ENCODE measurements at places on chromosomes 1 and 21.
A peak's percentile ranks its signal among the peaks of the same experiment; 100 is the strongest.

GRCh38 chr1:61496501-61496900, 228.4 kb downstream of the TM2D1 start:
- no peaks in the 10 kb centered on the region for H3K27me3 ChIP-seq
- H3K27ac ChIP-seq, result no peak overlapping the region
- H3K36me3 ChIP-seq, result no peaks in the 10 kb centered on the region
- no peak overlapping the region for H3K4me3 ChIP-seq
- H3K4me1 ChIP-seq, result no peaks in the 10 kb centered on the region
- DNase-seq, result no peak

- peaks cover 10% of the 10 kb centered on the region for H3K4me1 ChIP-seq
- H3K36me3 ChIP-seq, result no peaks in the 10 kb centered on the region
- no peak overlapping the region for H3K27ac ChIP-seq
- DNase-seq, result no peak
These were observed 230.8 kb upstream of the CHRM3 start for GRCh38 chr1:239155466-239156091.

DNA sequence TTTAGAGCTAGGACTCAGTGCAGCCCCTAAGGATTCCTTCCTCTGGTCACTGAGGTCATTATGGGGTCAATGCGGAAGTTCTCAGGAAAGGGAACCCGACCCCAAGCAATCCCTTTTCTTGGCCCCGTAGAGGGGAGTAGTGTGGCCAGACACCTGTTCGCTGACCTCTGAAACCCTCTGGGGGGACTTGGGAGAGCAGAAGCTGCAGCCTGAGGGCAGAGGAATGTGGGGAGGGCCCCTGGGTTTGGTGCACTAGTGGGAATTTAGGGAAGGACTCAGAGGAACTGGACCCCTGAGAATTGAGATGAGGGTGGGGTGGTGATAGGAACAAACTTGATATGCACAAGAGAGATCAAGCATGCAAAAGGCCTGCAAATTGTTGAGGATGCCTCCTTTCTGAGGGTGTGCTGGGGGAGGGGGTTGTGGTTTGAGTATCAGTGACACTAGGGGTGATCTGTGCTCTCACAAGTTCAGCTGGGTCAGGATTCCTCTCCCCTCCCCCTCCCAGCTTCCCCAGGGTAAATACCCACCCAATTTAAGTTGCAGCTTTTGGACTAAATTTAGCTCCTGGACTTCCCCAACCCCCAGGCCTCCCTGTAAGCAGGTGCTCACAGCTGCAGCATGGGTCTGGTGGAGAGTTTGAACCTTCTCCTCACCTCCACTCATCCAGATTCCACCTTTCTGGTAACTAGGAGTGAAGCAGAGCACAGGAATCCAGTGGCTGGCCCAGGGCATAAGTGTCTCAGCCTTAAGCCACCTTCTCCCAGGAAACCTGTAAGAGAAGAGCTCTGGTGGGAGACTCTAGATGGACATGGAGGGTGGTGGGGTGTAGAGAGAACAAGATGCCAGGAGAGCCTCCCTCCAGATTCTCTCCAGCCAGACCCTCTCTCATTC, 13.5 kb downstream of the ADAMTSL4 start:
- no peaks in the 10 kb centered on the region for H3K36me3 ChIP-seq
- DNase-seq, result peak; percentile 100
- no peaks in the 10 kb centered on the region for H3K27me3 ChIP-seq
- H3K4me3 ChIP-seq, result peak overlapping the region; percentile 73

GRCh38 chr1:206793620-206794019, 21.3 kb upstream of the IL10 start:
- H3K4me3 ChIP-seq, result no peak overlapping the region
- H3K27ac ChIP-seq, result no peak overlapping the region
- peaks cover 37% of the 10 kb centered on the region for H3K4me1 ChIP-seq
- H3K36me3 ChIP-seq, result no peaks in the 10 kb centered on the region

- DNase-seq, result no peak
- no peaks in the 10 kb centered on the region for H3K36me3 ChIP-seq
- no peak overlapping the region for H3K27ac ChIP-seq
- H3K27me3 ChIP-seq, result no peaks in the 10 kb centered on the region
These were observed 356.6 kb upstream of the SNX7 start for GRCh38 chr1:98304888-98305287.

GRCh38 chr21:25384782-25385181, 222.5 kb downstream of the MRPL39 start:
- 0 out of 2 replicates have a peak, but pooled peaks cover 4% of the 10 kb centered on the region for H3K4me1 ChIP-seq
- no peaks in the 10 kb centered on the region for H3K27me3 ChIP-seq

DNA sequence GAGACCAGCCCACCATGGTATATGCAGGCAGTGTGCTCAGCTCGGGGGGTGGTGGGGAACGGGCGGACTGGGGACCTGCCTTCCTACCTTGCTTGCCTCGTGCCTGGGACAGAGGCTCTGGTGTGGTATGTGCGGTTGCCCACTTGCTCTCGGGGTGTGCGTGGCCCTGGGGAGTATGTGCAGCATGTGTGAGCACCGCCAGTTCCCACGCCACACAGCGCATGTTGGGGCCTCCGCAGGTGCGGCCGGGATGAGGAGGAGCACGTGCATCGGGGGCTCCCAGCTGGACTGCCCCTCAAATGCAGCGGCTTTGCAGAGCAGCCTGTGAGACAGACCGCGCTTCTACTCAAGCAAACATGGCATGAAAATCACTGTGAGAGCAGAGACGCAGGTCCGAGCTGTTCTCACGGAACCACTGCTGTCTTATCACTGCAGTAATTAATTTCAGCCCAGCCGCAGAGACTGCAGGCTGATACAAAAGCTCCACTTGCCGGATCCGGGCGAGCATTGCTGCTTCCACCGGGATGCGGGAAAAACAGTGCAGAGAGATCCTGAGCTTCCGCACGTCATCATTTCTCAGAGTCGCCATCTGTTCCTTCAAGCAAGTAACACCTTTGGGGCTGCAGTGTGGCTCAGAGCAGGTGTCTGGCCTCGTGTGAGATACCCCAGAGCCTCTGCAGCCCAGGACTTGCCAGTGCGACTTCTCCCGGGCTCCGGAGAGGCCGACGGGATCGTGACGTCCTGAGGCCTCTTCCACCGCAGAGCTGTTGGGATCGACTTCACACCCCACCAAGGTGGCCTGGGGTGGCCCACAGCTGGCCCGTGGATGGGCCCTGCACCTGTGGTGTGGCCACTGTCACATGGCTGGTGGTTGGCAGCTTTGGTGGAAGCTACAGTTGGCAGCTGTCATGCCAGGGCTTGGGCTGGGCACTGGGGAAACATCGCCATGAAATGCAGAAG, 92.6 kb upstream of the ACTRT2 start:
- no peak for DNase-seq
- H3K27ac ChIP-seq, result no peak overlapping the region
- no peaks in the 10 kb centered on the region for H3K4me1 ChIP-seq
- peaks cover 93% of the 10 kb centered on the region for H3K27me3 ChIP-seq
- H3K4me3 ChIP-seq, result no peak overlapping the region

DNA sequence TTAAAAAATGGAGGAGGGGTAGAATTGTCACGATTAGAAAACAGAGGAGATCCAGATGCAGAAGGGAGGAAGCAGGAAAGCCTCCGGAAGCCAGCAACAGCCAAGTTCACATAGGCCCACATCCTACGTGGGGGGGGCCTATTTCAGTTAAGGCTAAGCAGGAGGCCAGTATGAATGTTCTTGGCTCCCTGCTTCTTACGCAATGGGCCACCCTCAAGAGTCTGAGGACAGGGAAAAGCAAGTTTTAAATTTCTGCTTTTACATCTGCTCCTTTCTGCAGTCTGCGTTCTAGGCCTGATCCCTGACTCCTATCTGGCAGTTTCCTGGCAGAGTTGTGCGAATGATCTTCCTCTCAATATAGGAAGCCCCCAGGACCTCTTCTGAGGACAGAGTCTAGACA, 30.6 kb downstream of the RABIF start:
- peaks cover 6% of the 10 kb centered on the region for H3K4me1 ChIP-seq
- no peaks in the 10 kb centered on the region for H3K36me3 ChIP-seq
- DNase-seq, result no peak
- peaks cover 13% of the 10 kb centered on the region for H3K27me3 ChIP-seq
- H3K27ac ChIP-seq, result no peak overlapping the region

- peak; percentile 37 for DNase-seq
- H3K4me3 ChIP-seq, result no peak overlapping the region
- no peaks in the 10 kb centered on the region for H3K36me3 ChIP-seq
- no peaks in the 10 kb centered on the region for H3K27me3 ChIP-seq
- H3K27ac ChIP-seq, result no peak overlapping the region
These were observed 118.8 kb upstream of the PBX1 start for GRCh38 chr1:164440232-164440631.

- no peak overlapping the region for H3K27ac ChIP-seq
- peak; percentile 49 for DNase-seq
- 0 out of 2 replicates have a peak, but pooled peaks cover 6% of the 10 kb centered on the region for H3K27me3 ChIP-seq
- H3K36me3 ChIP-seq, result no peaks in the 10 kb centered on the region
These were observed 651 bp downstream of the ZBTB8A start for GRCh38 chr1:32539584-32540571.
